ENCODE measurements at places on chromosomes 1 and 21.

GRCh38 chr1:15210651-15211375 is 36.2 kb upstream of the FHAD1 start:
- no peak for DNase-seq

GRCh38 chr1:232463225-232463624 is 166.7 kb downstream of the SIPA1L2 start:
- DNase-seq = no peak

DNA sequence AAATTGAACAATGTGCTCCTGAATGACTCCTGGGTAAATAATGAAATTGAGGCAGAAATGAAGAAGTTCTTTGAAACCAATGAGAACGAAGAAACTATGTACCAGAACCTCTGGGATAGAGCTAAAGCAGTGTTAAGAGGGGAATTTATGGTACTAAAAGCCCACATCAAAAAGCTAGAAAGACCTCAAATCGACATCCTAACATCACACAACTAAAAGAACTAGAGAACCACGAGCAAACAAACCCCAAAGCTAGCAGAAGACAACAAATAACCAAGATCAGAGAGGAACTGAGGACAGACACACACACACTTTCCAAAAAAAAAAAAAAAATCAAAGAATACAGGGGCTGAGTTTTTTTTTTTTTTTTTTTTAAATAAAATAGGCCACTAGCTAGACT is 564.2 kb downstream of the SMYD3 start:
- no peak for DNase-seq

GRCh38 chr1:180836449-180836848 is 76.2 kb upstream of the KIAA1614 start:
- no peak for DNase-seq

GRCh38 chr1:32474954-32475353 is 10.1 kb downstream of the ZBTB8B start:
- no peak for DNase-seq

- DNase-seq = no peak
Measured at GRCh38 chr21:14491269-14491681, 54.8 kb downstream of the SAMSN1 start.

DNA sequence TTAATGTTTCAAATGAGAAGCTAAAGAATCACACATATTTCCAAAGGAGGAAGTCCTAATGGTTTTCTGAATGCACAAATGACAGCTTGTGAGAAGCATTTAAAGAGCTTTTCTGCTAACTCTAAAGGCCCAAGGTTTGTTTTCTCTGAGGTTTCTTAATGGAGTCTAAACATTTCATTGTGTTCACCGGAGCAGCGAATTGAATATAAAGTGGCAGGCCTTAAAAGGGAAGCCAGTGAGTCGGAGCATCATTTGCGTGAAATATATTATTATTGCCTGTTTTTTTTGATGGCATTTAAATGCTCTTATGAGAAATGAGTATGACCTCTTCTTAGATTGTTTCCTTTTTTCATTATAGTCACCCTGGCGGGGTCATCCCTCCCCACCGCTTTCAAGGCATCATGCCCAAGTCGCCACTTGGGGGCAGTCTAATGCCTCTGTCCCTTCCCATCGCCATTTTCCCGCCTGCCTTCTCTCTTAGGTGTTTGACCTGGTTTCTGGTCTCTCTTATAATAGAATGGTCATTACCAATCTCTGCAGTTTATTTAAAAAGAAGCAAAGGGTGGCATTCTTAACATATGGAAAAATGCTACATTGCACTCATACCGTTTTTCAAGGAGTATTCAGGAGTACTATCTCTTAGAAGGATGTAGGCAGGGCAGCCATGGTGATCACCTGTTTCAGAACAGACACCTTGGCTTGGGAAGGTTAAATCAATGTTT is 25.3 kb upstream of the OVAAL start:
- DNase-seq = peak; percentile 52

GRCh38 chr1:182587666-182588499 is 1.2 kb downstream of the RNASEL start:
- no peak for DNase-seq

GRCh38 chr1:177631770-177632169 is 338.1 kb downstream of the SEC16B start:
- no peak for DNase-seq

GRCh38 chr1:208604295-208604694 is 360.1 kb upstream of the PLXNA2 start:
- no peak for DNase-seq

DNA sequence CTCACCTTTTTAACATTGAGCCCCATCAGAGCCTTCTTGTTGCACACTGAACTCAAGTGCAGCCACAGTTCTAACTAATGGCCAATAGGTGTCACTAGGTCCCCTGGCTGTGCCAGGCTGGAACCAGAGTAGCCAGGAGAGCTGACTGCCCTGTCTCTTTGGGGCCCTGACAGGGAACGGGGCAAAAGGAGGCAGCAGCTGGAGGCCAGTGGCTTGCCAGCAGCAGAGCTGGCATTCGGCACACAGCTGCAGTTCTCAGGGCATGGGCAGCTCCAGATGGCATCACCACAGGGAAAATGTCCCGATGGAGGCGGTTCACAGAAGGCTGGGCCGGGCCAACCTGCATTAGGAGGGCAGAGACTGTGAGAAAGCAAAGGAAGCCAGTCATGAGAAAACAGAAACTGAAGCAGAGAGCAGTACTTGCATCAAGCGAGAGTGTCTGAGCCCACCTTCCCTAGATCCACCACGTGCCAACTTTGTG is 188.6 kb downstream of the FCRL5 start:
- peak; percentile 3 for DNase-seq

DNA sequence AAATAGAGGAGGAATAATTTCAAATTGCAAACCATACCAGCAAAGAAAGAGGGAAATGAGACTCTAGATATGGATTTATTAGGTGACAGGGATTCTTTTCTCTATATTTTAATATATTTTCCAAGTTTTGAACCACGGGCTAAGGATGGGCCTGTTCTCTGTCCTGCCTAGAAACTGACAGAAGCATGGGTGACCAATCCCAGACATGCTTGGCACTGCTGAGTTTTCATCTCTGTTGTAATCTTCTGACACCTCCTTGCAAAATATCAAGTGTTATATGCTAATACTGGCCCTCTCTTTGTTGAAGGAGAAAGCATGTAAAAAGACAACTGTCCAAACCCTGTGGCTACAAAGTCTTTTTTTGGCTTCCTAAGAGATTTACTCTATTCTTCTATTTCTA is 774 bp upstream of the ANGPTL7 start:
- no peak for DNase-seq

GRCh38 chr1:236165238-236165981 is 23.1 kb downstream of the GPR137B start:
- DNase-seq = no peak

GRCh38 chr1:172993640-172994039 is 57.1 kb downstream of the TNFSF18 start:
- no peak for DNase-seq

DNA sequence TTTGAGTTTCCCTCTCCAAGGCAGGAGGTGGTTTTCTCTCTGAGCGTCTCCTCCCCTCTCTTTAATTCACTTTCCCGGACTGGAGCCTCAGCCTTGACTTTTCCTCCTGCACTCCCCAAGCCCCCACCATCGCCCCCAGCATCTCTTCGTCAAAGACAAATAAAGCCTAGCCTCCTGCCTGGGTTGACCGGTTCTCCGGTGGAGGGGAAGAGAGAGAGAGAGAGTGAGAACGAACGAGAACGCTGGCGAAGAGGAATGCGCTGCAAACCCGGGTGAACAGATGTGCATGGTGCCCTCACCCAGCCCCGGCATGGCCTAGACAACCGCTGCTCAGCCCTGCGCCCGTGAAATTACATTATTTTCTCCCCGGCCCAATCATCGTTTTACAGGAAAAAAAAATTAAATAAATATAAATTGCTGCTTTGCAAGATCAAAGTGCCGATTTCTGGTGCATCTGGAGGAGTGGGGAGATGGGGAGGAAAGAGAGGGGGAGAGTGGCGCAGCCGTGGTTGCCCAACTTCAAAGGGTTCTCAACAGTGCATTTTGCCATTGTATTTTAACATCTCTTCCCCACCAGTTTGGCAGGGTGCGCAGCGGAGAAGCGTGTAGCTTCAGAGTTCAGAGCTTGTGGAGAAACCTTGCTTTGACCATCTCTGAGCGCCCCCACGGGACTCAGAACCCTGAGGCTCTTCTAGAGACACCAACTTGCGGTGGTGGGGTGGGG is 11.4 kb upstream of the TBX15 start:
- DNase-seq = no peak

DNA sequence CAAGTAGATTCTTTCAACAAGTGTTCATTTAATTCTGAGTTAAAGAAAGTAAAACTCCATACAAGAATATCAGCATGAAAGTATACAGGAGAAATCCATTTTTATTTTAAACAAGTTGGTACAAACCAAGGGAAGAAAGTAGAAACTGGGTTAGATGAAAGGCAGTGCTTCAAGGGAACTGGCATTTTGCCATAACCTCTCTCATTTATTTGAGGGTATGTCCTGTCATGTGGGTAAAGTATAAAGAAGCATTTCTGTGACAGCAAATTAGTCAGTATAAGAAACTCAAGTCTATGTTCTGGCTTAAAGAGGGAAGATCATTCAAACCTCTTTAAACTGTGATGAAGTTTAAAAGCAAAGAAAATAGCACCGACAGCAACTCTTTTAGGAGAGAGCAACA is 32.0 kb downstream of the OLFM3 start:
- DNase-seq = no peak
